A673 (cell line): ENCODE measurements at places on chromosomes 6 and 20.

DNA sequence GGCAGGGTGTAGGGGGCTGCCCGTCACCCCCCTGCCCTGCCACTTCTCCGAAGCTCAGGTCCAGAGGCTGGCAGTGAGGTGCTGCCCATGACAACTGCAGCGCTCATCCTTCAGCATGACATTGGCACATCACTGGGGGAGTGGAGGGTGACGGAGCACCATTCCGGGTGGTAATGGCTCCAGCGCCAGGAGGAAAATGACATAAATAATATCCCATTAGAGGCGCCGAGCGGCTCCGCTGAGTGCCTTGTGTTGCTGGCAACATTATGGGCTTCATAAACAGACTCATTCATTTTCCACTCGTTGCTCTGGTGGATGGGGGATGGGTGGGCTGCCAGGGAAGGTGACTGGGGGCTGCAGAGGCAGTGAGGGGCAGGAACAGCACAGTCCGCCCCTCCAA, 56.9 kb upstream of the CTNNBL1 start:
- DNase-seq: no peak

- DNase-seq: no peak
These were observed 96.0 kb downstream of the RIMS1 start for GRCh38 chr6:71982389-71982788.

DNA sequence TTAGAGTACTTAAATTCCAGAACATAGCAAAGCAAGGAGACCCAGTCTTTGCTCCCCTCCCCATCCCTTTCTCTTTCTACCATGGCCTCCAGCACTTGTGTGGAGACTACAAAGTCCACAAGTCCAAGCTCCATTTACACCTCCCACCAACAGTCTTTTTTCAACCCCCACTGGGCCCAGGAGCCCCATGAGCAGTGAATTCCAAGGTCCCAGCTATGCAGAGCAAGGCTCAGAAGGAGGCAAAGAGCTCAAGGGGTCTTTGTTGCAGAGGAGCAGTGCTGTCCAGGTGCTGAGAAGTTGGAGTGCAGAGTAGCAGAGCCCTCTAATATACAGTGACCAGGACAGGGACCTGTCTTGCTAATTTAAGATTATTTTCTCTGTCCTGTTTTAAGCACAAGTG, 9.0 kb downstream of the PAK5 start:
- DNase-seq: no peak

DNA sequence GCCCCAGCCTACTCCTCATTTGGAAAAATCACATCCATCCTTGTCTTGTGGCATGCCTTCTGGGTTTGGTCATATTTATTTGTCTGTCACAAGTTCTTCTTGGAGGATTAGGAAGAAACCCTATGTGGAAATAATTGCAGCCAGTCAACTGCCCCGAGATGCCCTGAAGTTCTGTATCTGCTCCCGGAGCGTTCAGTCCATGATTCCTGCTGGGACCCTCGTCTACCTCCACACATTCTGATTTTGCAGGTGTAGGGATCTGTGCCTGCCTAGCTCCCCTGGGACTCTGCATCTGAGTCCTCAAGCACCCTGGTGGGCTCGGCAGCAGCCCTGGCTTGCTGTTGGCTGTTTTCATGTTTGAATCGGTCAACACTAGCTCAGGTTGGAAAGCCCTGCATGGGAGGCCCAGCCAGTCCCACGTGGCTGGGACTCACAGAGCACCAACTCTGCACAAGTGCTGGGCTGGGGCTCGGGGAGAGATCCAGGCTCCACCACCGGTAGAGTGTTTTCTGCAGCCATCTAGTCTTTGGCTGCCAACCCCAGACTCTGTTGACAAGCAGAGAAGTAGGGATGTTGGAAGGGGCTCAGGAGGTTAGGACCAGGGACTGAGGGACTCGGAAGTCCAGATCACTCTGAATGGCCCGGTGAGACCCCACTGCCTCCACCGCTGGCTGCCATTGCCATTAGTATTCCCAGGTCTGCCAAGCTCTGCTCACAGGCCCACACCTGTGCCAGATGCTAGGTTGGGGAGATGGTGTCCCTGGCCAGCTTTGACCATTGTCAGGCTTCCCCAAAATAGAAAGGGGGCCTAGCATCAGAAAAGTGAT, 183.5 kb upstream of the CST7 start:
- no peak for DNase-seq

- no peak for DNase-seq
These were observed 43.1 kb downstream of the ALDH5A1 start for GRCh38 chr6:24537771-24538385.

- no peak for DNase-seq
These were observed 131.0 kb downstream of the ANKRD60 start for GRCh38 chr20:58097429-58097828.

DNA sequence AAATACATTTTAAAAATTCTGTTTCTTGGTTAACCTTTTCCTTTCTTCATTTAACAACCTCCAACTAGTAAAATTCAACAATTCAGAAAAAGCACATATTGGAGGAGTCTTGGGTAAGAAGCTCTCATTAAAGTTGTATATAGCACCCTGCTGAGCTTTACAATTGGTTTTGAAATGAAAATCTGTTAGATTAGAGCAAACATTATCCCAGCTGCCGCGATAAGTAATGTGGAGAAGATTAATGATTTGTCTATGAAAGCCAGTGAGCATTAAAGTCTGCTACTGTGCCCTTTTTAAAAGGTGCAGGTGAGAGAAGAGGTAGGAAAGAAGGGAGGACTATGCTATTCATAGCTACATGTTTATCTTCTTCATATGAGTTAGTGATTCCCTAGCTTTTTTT, 201.5 kb downstream of the ZFAND3 start:
- DNase-seq: peak; percentile 69

DNA sequence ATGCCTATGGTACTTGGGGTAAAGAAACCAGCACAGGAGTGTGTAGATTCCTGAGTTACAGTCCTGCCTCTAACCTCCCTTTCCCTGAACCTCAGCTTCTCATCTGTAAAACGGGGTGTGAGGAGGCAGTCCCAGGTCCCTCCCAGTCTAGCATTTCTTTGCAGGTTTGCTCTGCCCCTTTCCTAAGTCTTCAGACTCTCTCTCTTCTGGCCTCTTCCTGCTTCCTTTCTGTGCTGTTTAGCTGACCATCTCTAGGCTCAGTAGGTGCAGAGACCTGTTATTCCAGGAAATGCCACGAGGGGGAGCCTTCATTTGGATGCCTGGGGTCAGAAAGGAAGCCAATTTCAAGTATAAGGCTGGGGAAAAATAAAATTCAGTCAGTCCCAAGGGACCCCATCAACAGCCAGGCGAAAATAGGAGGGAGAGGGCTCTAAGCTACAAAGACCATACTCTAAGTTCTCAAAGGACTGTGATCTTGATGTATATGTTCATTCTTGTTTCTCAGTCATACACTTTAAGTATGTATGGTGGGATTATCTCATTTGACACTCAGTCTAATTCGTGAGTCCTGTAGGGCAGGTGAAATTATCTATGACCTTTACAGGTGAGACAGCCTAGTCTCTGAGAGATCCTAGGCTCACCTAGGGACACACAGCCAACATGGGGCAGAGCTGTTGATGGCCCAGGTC, 89.1 kb downstream of the NCR2 start:
- DNase-seq: peak; percentile 89

DNA sequence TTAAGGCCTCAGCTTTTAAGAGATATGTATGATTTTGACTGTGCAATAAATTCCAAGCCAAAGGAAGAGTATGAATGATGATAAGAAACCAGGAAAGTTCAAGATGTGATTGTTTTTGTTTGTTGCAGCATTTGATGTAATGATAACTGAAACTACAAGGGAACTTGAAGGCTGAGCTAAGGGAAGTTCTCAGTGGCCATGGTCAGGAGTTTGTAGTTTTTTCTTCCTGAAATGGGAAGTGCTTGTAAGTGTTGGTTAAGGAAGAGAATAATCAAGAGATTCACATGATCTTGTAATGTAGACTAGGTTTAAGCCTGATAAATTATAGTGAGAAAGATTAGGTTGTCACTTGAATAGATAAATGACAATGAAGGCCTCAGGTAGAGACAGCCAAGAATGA, 53.4 kb downstream of the PTCHD4 start:
- DNase-seq: no peak

DNA sequence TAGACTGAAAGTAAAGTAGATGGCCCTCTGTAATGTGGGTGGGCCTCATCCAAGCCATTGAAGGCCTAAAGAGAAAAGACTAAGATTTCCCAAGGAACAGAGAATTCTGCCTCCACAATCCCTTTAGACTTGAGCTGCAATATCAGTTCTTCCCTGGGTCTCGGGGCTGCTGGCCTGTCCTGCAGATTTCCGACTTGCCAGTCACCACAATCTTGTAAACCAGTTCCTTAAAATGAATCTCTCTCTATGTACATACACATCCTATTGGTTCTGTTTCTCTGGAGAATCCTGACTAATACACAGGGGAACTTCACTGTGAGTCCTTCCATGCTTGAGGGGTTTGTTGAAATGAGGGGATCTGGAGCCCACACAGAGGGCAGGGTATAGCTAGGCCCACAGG, 12.9 kb downstream of the CCDC170 start:
- DNase-seq: no peak

- DNase-seq: no peak
These were observed 224.8 kb downstream of the GJA1 start for GRCh38 chr6:121660277-121660676.

DNA sequence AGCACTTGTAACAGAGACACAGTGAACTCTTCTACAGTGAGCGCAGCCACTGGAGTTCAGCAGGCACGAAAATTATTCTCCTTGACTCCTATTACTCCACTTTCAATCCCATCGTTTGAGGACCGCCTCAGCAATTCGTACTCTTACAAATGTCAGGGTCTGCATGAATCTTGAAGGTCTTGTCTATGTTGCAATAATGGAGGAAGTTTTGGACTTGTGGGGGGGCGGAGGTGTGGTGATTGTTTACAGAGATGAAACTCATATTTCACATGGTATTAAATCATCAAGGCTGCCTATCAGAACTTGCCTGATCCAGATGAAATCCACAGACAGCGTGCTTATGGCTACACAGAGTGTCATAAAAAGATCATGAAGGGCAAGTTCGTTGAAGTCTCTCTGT, 42.0 kb downstream of the SLC2A12 start:
- no peak for DNase-seq

- peak; percentile 21 for DNase-seq
These were observed 46.7 kb upstream of the CARMIL1 start for GRCh38 chr6:25232479-25232878.
